ENCODE measurements at places on chromosomes 13 and 19.

GRCh38 chr13:100361504-100361903 is 227.1 kb downstream of the GGACT start:
- DNase-seq: no peak

- no peak for DNase-seq
Measured at GRCh38 chr19:43628646-43629326, 9.4 kb upstream of the ZNF428 start.

- no peak for DNase-seq
Measured at GRCh38 chr19:14566712-14567077, 5.2 kb downstream of the NDUFB7 start.

DNA sequence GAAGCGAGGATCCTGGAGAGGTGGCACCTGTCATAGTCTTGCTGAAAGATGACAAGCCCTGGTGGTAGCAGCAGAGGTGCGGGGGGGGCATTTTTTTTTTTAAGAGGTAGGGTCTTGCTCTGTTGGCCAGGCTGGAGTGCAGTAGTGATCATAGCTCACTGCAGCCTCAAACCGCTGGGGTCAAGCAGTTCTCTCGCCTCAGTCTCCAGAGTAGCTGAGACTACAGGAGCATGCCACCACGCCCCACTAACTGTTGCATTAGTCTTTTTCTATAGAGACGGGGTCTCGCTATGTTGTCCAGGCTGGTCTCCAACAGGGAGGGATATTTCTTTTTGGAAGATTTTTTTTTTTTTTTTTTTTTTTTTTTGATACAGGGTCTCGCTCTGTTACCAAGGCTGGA is 3.3 kb downstream of the BAX start:
- DNase-seq: no peak

GRCh38 chr13:37923236-37923635 is 53.7 kb upstream of the TRPC4 start:
- no peak for DNase-seq

DNA sequence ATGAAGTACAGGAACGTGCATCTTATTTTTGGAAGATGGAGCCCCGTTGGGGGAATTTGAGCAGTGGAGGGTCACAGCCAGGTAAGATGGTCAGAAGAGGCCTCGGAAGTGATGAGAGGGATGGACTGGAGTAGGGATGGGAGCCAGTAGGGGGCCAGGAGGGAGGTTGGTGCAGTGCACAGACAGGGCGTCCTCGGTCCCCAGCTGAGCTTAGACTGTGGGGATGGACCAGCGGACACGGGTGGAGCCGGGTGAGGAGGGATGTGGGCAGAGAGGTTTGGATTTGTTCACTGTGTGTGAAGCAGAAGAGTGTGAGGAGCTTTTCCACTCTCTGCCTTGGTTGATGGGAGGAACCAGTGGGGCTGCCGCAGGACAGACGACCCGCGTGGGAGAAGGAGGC is 10.6 kb downstream of the RPS9 start:
- DNase-seq: no peak

DNA sequence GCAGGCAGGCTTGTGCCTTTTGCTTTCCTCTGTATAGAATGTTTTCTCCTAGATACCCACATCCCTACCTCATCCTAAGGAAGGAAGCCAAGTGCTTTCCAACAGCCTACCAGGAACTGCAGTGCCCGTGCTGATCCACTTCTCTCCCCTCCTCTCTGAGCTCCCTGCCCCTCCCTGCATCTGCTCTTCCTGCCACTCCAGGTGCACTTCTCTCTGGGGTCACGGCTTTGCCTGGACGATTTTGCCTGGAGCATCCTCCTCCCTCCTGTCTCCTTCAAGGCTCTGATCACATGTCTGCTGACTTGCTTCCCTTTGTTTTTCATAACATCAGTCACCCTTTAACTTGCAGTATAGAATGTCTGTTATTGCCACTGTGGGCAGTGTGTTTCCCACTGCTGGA is 34.7 kb upstream of the IRS2 start:
- no peak for DNase-seq

DNA sequence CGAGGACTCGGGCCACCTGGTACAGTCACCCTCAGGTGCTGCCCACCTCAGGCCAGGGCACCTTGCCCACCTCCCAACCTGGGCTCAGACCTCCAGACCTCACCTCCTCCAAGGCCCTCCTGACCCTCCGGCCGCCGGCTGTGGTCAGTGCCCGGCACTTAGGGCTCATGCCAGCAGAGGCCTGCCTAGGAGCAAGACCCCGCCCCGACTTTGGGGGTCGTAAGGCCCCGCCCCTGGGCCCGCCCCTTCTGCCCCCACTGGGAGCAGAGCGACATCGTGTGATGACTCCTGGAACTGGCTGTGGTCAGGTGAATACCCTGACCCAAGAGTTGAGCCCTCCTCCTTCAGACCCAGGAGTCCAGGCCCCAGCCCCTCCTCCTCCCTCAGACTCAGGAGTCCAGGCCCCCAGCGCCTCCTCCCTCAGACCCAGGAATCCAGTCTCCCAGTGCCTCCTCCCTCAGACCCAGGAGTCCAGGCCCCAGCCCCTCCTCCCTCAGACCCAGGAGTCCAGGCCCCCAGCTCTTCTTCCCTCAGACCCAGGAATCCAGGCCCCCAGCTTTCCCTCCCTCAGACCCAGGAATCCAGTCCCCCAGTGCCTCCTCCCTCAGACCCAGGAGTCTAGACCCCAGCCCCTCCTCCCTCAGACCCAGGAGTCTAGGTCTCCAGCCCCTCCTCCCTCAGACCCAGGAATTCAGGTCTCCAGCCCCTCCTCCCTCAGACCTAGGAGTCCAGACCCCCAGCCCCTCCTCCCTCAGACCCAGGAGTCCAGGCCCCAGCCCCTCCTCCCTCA is at the start of gene SBK2:
SBK2 (minus strand) TSS at position 183 of the 790 bp plus-strand sequence. CDS start 839 bp downstream, outside the sequence.
- DNase-seq: peak; percentile 65

Measured in D341Med (cell line).